ENCODE measurements at places on chromosomes 11 and 22.

- DNase-seq = no peak
Measured at GRCh38 chr22:26753125-26753862, 95.9 kb downstream of the MIAT start.

DNA sequence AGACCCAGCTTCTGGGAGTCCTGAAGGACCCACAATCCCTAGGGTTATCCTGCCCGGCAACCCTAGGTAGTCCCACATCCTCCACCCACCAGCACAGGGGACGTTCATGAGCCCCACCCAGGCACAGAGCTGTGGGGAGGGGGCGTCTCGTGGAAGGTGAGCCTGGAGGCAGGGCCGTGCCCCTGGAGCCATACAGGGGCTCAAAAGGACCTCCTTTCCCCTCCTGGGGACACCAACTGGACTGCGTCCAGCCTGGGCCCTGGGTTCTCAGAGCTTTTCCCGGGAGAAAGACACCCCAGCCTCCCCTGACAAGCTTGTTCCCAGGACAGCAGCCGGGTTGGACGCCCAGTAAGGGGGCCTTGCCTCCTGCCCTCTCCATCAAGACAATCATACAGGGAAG is 78.4 kb downstream of the BRD1 start:
- DNase-seq = no peak

- DNase-seq = no peak
Measured at GRCh38 chr11:130211144-130211543, 51.6 kb downstream of the ST14 start.

GRCh38 chr11:13772223-13773046 is 104.0 kb downstream of the FAR1 start:
- no peak for DNase-seq

- DNase-seq = no peak
Measured at GRCh38 chr11:70586261-70587074, 188.1 kb downstream of the CTTN start.

DNA sequence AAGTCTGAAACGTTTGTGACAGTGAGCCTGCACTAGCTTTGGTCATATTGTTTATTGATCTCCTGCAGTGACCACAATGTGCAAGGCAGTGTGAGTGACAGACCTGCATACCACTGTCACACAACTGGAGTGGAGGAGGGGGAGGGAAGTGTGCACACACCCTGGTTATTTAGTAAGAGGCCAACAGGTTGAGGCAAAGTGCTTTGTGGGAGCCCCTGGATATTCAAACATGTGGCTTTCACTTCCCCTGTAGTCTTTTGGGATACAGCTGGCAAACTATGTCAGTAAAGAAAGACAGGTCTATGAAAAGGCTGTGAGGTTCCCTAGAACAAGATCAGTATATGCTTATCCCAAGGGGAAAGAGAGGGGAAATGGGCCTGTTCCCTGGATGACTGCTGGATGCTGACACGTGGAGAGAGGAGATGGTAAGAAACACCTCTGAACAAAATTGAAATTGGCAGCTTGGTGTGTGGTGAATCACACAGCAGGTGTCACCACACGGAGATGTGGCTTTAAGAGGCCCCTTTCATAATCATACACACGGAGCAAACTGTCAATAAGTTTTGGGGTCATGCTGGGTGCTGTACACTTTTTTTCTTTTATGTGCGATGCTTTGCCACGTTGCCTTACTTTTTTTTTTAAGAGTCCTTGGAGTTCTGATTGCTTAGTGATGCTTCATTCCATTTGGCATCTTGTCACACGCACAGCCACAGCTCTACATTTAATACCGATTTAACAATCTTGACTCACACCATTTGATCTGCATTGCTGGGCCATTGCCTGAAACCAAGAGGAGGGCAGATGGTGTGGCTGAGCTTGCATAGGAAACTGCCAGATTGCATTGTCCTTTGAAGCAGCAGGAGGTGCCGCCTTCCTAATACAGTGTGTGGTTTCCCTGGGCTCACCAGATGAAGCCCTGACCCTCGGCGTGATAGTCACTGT is 11.3 kb downstream of the OSBP2 start:
- DNase-seq = no peak

DNA sequence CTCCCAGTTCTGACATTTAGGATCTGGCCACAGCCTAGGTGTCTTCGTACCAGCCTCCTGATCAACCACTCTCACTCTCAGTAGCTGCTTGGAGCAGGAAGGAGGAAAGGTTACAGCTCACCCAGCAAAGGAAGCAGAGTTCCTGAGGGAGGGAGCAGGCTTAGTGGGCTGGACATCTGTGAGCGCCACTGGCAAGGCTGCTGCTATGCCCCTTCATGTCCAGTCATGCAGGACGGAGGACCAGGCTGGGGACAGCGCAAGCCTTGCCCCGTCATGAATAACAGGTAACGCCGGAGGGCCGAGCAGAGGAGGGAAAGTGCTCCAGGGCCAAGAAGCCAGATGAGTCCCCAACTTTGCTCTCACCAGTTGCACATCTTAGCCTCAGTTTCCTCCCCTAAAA is 25.8 kb downstream of the TPST2 start:
- no peak for DNase-seq

All from stimulated activated CD8-positive, alpha-beta memory T cell treated with anti-CD3 and anti-CD28 coated beads, Interleukin-2, amount 100 ng/mL, for 48 hours (primary cell).